Cerebellum (tissue), 4 donors: ENCODE measurements at places on chromosomes 16 and 17.

GRCh38 chr16:12027558-12028287, 51.2 kb downstream of the SNX29 start:
- DNase-seq: no peak

- no peak for DNase-seq
Measured at GRCh38 chr17:83064021-83064731, 15.2 kb upstream of the METRNL start.

DNA sequence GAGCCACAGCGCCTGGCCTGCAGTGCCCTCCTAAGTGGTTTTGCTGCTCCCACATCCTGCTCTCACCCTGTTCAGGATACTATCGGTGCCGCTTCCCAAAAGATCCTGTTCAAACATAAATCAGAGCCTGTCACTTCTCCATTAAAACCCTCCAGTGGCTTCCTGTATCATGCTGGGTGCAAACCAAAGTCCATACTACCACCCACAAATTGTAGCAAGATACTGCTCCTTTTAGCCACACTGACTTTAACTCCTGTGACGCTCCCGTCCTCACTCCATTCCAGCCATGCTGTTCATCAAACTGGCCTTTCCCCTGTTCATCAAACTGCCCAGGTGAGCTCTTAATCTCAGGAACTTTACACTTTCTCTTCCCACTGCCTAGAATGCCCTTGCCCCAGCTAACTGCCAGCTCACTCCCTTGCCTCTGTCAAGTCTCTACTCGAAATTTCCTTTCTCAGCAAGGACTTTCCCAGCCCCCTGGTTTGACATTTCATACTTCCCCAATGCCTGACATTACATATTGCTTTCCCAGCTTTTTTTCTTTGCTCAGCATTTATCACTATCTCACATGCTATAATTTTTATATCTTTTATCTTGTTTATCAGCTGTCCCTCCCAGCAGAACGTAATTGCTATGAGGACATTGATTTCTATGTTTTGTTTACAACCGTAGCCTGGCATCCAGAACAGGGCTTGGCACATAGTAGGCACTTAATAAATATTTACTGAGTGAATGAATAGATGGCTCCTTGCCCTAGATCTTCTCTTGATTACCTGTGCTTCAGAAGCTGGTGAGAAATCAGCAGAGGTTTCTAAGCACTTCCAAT, 44.3 kb upstream of the SMURF2 start:
- no peak for DNase-seq

GRCh38 chr16:50489182-50489581, 59.0 kb upstream of the NKD1 start:
- DNase-seq: no peak

GRCh38 chr17:56440419-56440818, 153.1 kb upstream of the NOG start:
- no peak for DNase-seq

DNA sequence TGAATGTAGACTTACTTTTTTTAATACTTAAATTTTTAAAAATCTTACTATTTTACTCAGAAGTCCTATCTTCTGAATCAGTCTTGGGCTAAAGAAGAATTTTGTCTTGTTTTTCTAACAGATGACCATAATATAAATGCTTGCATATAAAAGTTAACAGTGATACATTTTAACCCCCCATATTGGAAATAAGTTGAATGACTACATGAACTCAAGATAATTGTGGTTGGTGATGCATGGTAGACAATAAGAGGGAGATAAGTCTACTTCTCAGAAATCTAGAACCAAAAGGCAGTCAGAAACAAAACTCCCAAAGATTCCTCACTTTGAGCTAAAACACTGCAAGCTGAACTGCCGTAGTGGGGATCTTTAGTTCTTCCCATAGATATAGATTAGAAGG, 868.4 kb upstream of the SOX9 start:
- no peak for DNase-seq

DNA sequence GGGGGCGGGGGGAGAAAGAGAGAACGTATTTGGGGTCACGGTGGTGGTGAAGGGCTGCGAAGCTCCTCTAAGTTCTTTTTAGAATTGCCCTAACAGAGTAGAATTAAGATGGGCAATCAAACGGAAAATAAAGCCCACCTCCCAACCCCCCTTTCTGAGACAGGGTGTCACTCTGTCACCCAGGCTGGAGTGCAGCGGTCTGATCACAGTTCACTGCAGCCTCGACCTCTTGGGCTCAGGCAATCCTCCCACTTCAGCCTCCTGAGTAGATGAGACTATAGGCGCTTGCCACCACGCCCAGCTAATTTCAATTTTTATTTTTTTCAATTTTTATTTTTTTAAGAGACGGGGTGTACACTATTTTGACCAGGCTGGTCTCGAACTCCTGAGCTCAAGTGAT, 710 bp upstream of the CAVIN1 start:
- DNase-seq: no peak

- no peak for DNase-seq
Measured at GRCh38 chr16:65660390-65660789, 538.5 kb upstream of the CDH11 start.
